ENCODE measurements at places on chromosomes 4 and X.

DNA sequence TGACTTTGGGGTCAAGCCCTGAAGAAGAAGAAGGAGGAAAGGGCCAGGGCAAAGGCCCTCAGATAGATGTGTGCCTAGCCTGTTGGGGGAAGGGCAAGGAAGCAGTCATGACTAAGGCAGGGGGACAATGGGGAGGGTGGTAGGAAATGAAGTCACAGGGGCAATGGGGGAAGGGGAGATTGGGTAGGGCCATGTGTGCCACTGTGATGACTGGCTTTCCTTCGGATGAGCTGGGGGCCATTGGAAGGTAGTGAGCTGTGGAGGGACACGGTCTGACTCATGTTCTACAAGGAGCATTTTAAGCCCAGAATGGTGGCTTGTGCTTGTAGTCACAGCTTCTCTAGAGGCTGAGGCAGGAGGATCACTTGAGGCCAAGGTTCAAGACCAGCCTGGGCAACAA, 642.0 kb downstream of the MID1IP1 start:
- no peak overlapping the region for H3K27ac ChIP-seq
- no peak for DNase-seq
- no peaks in the 10 kb centered on the region for H3K36me3 ChIP-seq

DNA sequence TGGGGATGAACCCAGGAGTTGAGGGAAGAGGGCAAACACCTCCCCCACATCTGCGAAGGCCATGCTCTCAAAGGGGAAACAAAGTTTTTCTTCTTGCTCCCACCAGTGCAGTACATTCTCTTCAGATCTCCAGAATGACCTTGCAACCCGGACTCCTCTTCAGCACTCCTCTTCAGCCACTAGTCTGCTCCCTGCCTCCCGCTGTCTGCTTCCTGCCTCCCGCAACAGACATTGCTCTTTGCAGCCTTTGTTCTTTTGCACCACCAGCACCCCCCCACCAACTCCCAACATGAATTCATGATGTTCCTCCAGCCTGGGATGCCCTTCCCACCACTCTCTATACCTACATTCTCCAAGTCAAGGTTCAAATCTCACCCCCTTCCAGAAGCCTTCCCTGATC, 32.1 kb downstream of the UTP14A start:
- no peaks in the 10 kb centered on the region for H3K27me3 ChIP-seq
- no peak for DNase-seq
- no peak overlapping the region for H3K4me3 ChIP-seq
- H3K4me1 ChIP-seq, result no peaks in the 10 kb centered on the region

DNA sequence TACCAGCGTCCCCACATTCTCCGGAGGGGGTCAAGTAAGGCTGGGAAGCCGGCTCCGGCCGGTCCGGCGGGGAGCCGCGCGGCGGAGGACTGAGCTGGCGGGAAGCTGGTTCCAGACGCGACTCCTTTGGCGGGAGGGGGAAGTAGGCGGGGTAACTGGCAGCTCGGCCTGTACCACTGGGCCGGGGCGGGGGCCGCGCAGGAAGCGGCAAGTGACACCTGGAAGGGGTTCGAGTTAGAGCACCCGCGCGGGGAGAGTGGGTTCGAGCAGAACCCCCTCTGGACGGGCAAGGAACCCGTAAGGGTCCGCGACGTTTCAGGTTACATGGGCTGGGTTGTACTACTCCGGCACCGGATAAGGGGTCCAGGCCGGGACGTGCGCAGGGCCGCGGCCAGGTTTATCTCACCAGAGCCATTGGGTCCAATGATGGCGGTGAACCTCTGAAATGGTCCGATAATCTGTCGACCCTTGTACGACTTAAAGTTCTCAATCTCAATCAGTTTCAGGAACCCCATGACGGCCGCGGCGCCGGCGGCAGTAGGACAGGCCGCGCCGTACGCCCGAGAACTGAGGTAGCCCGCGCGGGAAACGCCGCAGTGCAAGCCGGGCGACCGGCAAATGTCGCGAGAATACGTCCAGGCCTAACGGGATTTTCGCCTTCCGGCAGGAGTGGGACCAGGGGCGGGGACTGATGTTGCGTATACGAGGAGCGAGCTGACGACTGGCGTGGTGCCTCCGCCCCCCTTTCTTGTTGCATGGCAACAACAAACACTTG, at the start of gene SMC1A:
SMC1A (minus strand) TSS at position 569 of the 775 bp plus-strand sequence; CDS start at position 515, 54 bp downstream.
- H3K4me1 ChIP-seq, result peaks cover 20% of the 10 kb centered on the region
- H3K27me3 ChIP-seq, result no peaks in the 10 kb centered on the region
- H3K36me3 ChIP-seq, result no peaks in the 10 kb centered on the region
- H3K27ac ChIP-seq, result peak within 1 kb of the TSS; percentile 98
- H3K4me3 ChIP-seq, result peak within 1 kb of the TSS; percentile 82

GRCh38 chrX:133980832-133981588, 4.4 kb downstream of the GPC3 start:
- no peaks in the 10 kb centered on the region for H3K36me3 ChIP-seq
- H3K27ac ChIP-seq, result no peak overlapping the region
- no peaks in the 10 kb centered on the region for H3K4me1 ChIP-seq
- no peak for DNase-seq

- no peak for DNase-seq
- H3K4me3 ChIP-seq, result no peak overlapping the region
- H3K27ac ChIP-seq, result no peak overlapping the region
- H3K4me1 ChIP-seq, result no peaks in the 10 kb centered on the region
- H3K36me3 ChIP-seq, result no peaks in the 10 kb centered on the region
These were observed 220.1 kb downstream of the DHX15 start for GRCh38 chr4:24364249-24364648.

All from CD8-positive, alpha-beta memory T cell (primary cell).